ENCODE measurements at places on chromosomes 2 and 18.

- no peak for DNase-seq
These were observed 209.9 kb downstream of the TNS1 start for GRCh38 chr2:217792626-217793527.

DNA sequence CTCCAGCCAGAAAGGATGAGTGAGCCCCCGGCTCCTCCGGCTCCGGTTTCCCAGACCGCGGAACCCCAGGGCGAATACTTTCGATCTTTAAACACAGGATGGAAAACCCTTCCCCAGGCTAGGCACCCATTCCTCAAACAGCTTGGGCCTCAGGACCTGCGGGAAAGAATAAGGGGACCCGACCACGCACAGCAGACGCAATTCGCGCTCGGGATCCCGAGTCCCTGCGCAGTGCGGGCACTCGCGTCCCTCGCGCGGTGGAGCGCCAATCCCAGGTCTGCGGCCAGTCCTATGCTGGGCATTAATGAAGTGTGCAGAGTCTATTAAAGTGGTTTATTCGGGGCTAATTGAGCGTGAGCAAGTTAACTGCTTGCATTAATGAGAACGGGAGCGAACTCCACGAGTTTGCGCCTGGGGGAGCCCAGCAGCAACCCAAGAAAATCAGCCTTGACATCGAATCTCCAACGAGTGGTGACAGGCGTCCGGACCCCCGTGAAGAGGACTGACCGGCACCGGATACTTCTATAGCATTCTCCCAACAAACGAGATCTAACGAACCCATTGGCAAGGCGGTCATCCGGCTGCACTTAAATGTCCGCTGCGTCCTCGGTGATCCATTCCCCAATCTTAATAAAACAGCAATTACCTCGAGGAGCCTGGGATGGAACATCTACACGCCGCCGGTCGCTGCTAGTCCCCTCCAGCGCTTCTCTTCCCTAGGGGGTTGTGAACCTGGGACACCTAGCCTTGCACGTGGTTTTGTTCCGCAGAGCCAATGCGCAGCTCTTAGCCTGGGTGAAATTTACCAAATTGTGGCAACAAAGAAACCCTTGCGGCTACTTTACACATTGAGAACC, 1.6 kb downstream of the OSR1 start:
- no peak for DNase-seq

DNA sequence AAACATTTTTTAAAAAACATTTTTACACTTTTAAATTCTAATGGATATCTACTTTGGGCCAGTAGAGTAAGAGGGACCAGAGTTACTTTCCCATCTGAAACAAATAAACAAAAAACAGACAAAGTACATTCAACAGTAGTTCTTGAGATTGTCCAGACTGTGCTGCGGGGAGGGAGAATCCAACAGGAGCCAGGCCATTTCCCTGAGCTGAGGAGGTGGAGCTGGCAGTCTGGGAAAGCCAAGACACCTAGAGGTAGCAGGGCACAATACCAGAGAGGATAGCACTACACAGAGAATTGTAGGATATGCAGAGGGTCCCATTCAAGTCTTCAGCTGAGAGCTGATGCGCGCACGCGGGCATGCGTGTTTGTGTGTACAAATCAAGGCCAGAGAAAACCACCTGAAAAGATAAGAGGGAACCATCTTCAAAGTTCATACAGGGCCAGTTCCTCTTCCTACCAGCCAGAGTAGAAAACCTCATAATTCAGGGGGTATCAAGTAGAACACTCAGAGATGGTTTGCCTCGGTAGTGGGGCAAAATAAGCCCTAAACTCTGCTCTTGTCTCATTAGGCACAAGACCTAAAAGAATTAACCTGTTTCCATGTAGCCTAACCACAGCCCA, 44.0 kb downstream of the PTRHD1 start:
- DNase-seq = no peak

DNA sequence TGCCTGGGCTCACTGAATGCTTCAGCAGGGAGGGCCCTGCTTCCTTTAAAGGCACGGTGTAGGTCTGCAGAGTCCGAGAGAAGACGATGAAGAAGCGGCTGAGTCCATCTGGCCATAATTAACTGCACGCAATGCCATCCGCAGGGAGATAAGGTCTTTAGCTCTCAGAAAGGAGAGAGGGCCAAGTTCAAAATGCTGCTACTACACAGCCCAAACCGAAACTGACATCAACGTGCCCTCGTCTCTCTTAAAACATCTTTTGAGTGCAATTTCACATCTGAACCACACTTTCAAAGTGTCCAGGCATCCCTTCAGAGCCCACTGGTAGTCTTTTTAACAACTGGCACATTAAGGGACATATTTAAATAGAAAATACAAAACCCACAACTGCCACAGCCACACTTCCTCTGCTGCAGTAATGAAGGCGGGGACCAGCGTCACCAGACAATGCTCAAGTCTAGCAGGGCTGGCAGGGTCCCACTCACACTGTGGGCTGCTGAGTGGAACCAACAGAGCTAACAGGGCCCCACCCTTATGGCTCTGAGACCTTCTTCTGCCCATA, 35.8 kb downstream of the ST3GAL5 start:
- no peak for DNase-seq

DNA sequence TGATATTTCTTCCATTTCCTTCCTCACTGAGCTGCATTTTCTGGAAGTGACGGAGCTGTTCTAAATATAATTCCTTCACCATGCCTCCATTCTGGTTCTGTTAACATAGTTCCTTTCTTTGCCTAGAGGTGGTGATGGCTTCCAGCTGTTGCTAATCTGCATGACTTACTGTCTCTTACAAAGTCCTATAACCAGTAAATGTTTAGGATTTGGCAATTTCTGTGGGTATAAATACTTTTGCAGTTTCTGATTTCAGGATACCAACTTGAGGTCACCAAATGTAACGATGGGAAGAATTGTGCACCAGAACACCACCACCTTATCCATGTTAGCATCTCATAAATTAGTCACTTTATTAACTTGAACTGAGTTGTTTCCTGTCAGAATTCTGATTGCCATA, 101.7 kb upstream of the FN1 start:
- DNase-seq = no peak

DNA sequence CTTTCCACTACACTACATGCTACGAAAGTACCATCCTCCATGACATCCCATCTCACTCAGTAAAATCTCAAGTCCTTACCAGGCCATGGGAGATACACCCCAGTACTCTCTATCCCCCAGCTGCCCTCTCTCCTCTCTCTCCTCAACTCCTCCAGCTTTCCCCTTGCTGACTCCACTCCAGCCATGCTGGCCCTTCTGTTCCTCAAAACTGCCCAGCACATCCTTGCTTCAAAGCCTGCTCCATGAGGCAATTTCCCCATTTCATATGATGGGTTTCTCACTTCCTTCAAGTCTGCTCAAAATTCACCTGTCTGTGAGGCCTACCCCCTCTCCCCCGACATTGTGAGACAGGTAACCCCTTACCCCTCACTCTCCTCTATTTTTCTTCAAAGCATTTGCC, 8.6 kb downstream of the CHN1 start:
- DNase-seq = no peak

- DNase-seq = no peak
These were observed 207.4 kb downstream of the NCK2 start for GRCh38 chr2:105952131-105952530.

DNA sequence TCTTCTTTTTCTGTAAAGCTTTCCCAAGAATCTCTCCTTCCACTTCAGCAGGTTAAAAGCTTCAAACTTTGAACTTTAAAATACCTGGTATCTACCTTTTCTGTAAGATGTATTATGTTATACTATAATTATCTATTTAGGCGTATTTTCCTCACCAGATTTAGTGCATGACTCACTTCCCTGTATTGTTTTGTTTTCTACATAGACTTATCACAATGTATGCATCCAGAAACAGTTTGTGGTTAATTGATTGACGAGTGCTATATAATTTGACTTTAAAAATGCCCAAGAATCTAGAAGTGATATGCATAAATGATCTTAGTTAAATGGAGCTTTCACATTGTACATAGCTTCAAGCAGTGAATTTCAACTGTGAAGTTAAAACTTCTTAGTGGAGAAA, 473.9 kb upstream of the CDH2 start:
- no peak for DNase-seq

- DNase-seq = no peak
These were observed 819 bp downstream of the TGIF1 start for GRCh38 chr18:3450799-3451182.

DNA sequence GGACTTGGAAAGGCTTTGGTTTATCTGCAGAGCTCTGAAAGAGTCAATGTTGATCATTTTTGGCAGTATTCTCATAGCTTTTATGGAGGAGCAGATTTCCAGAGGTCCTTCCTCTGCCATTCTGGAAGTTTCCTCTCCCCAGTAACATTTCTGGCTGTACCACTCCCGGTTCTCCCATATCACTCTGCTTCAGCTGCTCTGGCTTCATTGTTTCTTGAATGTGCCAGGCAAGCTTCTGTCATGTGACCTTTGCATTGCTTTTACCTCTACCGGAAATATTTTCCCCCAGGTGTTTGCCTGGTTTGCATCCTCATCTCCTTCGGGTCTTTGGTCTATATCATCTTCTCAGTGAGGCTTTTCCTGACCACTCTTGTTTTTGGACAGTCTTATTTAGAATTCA, 12.4 kb downstream of the PCYOX1 start:
- no peak for DNase-seq

- DNase-seq = no peak
These were observed 389.0 kb downstream of the SOX11 start for GRCh38 chr2:6080932-6081753.

DNA sequence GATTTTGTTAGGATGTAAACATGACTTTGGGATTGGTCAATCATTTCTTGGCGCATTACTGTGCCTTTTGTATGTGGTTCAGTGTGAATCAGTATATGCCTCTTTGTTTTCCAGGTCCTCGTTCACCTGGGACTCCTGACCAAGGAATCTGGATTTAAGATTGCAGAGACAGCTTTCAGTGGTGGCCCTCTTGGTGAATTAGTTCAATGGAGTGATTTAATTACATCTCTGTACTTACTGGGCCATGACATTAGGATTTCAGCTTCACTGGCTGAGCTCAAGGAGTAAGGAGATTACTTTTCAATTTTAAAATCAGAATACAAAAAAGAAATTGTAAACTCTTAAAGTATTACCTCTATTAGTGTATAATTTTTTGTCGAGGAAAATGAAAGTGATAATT, 87.6 kb downstream of the MGAT5 start:
- no peak for DNase-seq

DNA sequence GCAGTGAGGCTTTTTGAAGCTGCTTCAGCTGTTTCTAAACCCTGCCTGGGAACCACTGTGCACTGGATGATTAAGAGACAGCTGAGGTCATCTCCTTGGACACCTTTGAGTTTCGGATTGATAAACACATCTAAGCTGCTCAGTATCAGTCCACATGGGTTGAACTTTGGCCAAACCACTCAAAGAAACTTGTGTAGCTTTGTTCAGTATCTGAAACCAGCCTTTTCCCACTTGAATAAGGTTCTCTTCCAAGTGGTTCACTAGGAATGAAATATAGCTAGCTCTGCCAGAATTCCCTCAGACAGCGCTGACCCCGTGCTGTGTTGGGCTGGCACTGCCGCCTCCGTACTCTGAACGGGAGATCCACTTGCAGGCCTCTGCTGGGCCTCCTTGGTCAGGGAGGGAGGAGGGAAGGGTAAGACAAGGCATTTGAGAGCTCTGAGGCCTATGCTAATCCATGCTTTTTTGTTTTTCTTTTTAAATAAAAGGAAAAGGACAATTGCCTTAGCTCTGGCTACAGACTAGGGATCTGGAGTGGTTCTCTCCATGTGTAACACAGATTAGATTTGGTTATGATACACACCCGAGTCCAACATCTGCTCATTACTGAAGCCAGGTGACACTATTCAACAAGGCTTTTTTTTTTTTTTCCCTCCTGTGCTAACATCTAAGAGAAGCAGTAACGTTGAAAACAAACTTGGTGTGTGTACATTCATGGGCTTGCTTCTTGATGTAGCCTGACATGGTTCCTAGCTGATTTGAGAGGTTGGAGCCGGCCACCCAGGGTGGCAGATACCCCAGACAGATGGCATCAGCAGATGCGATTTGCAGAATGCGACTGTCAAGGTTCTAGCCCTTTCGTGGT, 67.7 kb downstream of the NCK2 start:
- DNase-seq = no peak

- DNase-seq = no peak
These were observed 42.6 kb downstream of the GALNT1 start for GRCh38 chr18:35624146-35624545.

DNA sequence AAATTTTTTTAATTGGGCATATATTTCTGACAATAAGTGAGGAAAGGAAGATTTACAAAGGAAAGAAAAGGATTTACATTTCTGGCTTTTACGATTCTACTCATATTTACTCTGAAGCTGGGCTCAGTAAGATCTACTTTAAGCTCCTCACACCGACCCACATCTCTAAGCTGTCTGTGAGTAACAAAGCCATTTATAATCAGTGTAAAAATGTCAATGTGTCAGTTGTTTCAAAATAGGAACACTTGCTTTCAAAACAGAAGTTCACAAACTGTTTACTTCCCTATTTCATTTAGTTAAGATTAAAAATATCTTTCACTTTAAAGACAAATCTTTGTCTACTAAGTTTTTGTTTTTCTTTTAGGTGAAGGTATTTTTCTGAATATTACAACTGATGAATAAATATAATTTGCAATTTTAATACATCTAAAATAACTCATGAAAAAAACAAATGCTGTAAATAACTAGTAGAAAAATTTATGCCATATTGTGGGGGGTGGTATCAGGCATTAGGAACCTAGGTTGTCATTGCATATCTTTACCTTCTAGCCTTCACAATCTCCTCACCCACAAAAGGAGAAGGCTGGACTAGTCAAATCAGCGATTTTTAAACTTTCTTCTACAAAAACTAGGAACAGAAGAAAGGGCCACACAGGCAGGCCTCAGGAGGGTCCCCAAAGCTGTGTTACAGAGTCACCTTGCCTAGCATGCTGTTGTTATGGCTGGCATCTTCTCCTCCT, 64.5 kb downstream of the TMEM131 start:
- DNase-seq = no peak

DNA sequence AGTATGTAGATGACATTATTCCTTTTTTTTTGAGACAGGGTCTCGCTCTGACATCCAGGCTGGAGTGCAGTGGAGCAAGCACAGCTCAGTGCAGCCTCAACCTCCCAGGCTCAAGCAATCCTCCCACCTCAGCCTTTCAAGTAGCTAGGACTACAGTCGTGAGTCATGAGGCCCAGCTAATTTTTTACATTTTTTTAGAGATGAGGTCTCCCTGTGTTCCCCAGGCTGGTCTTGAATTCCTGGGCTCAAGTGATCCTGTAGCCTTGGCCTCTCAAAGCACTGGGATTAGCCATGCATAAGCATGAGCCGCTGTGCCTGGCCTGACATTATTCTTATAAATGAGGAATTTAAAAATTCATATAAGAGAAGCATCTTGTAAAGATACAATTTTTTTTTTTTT, 86.9 kb downstream of the FAM117B start:
- DNase-seq = no peak

DNA sequence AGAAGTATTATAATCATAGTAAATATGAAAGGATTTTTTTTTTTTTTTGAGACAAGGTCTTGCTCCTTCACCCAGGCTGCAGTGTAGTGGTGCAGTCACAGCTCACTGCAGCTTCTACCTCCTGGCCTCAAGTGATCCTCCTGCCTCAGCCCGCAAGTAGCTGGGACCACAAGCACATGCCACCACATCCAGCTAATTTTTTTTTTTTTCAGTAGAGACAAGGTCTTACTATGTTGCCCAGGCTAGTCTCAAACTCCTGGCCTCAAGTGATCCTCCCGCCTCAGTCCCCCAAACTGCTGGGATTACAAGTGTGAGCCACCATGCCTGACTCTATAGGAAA, 301.6 kb upstream of the STON1 start:
- DNase-seq = no peak

- no peak for DNase-seq
These were observed 238.5 kb downstream of the CELF4 start for GRCh38 chr18:37327063-37327577.

- DNase-seq = no peak
These were observed 510.9 kb downstream of the TXNL1 start for GRCh38 chr18:56127322-56128099.

All from T47D (cell line).